ENCODE measurements at places on chromosomes 13 and 19. TPM values are rescaled to one million over a fixed set of nuclear protein-coding genes. Genes with fewer than 3 reads are reported as not detected.

Gene SPACA4
- total RNA-seq, result not detected

Gene C19orf12
- 15.9 TPM for total RNA-seq

Gene SERPINE3
- total RNA-seq, result not detected

GRCh38 chr19:8610936-8611300, 403 bp upstream of the ADAMTS10 start:
- ATAC-seq, result no peak

DNA sequence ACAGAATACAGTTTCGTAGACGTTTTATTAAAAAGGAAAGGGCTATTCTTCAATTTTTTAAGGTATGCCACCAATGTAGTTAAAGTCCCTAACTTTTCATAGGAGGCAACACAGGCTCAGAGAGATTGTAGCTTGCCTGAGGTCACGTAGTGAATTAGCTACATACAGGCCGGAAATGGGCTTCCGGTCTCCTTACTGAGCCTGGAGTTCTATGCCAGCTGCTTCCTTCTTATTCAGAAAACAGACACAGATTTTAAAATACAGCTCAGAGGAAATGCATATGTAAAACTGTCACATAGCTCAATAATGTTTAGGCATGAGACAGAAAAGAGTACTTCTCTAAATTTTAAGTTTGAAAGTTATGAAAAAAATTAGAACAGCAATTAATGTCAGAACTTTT, 85.4 kb upstream of the TUBA3C start:
- ATAC-seq, result no peak

DNA sequence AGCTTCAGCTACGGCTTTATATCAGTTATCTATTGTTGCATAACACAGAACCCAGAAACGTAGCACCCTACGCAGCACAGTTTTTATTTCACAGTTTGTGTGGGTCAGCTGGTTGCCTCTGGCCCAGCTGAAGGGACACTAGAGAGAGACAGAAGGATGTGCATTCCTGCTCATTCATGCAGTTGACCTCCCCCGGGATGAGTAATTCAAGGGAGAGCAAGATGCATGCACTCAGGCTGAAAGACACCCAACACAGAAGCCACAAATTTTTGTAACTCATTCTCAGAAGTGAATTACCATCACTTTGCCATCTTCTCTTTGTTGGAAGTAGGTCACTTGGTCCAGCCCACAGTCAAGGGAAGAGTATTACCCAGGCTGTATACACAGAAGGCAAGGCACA, 89.5 kb downstream of the EFNB2 start:
- ATAC-seq, result no peak

DNA sequence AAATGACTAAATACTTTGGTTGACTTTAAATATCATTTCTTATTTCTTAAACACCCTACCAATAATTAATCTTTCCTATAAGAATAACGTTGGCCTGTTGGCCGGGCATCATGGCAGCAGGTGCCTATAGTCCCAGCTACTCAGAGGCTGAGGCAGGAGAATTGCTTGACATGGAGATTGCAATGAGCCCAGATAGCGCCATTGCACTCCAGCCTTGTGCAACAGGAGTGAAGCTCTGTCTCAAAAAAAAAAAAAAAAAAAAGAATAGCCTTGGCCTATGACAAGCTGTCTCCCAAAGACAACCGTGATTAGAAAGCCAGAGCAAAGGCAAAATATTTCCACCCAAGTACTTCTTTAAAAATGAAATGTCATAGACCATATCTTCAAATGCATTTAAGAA, 24.5 kb upstream of the KCTD4 start:
- no peak for ATAC-seq

DNA sequence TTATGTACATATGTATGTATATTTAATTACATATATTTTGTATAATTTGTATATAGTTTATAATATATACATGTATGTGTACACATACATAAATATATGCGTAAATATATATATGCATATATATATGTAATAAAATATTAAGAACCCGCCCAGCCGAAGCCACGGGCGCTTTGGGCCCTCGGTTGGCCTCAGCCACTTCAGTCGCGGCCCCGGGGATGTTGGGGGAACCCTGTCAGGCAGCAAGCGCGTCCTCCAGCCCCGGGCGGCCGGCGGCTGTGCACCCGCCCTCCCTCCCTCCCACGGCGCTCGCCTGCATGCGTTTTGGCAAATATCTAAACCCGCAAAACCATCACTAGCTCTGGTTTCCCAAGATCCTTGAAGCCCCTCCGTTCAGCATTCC, 7.9 kb upstream of the ZNF606 start:
- ATAC-seq, result no peak

DNA sequence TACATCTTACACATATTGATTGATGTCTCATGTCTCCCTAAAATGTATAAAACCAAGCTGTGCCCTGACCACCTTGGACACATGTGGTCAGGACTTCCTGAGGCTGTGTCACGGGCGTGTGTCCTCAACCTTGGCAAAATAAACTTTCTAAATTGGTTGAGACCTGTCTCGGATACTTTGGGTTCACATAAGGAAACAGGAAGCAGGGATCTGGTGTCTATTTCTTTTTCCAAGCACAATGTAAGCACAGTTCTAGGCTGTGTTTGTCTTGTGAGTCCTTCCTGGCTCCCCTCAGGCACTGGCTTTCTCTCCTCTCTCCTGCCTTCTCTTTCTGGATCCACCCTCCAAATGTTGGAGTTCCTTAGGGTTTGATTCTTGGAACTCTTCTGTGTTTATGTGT, 27.6 kb upstream of the TPT1 start:
- no peak for ATAC-seq

GRCh38 chr13:110162866-110163658, 143.9 kb downstream of the COL4A1 start:
- ATAC-seq, result no peak

DNA sequence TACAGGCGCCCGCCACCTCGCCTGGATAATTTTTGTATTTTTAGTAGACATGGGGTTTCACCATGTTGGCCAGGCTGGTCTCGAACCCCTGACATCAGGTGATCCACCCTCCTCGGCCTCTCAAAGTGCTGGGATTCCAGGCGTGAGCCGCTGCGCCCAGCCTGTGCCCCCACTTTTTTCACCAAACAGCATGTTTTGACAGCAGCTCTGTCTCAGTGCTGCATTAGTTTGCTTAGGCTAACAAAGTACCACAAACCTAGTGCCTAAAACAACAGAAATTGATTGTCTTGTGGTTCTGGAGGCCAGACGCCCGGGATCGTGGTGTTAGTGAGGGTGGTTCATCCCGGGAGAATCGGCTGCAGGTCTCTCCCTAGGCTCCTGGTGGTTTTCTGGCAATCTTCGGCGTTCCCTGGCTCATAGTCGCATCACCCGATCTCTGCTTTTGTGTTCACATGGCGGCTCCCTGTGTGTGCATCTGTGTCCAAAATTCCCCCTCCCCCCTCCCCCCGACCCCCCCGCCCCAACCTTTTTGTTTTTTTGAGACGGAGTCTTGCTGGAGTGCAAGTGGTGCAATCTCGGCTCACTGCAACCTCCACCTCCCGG, 30.0 kb downstream of the MYH14 start:
- ATAC-seq, result no peak

DNA sequence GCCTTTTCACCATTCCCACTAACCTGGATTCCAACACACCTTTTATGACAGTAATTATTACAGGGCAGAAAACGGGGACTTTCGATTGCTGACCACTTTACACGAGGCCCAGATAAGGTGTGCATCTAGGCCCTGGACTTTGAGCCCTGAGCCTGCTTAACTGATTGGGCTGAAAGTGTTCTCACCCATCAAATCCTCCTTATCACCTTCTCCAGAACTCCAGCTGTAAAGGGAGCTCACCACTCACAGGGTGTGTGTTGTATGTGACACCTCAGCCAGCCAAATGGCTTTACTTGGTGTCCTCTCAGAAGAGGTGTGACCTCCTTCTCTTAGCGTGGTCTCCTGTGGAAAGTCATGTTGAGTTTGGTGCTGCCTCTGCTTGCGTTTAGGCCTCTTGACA, 36.5 kb downstream of the SIPA1L3 start:
- no peak for ATAC-seq

- ATAC-seq, result no peak
Measured at GRCh38 chr19:16445238-16446107, 26.3 kb downstream of the EPS15L1 start.

DNA sequence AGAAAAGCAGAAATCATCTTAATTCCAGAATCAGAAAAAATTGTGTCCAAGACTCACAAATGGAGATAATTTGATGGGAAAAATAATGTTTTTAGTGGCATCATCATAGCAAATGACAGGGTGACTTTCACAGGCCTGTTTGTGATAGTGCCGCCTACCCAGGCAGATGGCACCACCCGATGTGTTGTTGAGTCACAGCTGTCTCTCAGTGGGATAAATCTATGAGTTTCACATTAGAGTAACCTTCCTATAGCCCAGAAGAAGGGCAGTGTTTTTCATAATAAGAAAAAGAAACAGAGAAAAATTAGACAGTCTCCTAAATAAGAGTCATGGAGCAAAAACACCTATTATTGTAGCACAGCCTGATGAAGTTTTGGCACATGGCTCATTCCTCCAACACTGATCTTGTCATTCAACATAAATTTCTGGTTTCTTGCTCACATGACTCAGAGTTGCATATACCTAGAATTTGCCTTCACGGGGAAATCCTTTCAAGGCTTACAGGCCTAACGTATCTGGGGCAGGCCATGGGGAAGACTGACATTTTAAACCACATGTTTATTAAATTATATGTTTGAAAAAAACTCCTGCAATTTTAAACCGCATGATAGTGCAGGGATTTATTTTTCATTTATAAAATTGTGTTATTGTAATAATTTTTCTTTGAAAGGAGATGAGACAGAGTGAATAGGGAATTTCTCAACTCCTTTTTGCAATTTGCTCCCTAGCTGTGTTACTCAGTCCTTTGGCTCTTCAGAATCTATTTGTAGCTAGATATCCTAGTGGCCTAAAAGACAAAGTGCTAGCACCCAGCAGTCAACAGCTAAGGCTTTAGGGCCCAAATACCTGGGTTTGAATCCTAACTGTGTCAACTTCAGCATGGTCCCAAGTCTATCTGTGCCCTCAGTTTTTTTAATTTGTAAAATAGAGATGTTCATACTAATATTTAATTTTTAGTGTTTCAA, 393.7 kb downstream of the NDFIP2 start:
- ATAC-seq, result no peak

DNA sequence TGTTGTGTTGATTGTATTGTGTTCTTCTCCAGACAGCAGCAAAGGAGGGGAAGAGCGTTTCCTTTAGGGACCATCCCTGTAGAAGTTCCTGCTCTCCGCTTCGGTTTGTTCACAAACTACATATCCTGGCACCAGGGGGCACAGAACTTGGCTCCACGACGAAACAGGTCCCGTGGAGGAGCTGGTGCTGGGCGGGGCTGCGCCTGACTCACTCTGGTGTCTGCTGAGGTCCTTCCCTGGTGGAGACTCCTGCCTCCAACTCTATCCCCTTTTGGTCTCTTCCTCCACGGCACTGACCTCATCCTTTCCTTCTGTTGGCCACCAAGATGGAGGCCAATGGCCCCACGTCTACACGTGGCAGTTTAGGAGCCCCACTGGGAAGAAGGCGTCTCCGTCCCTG, 14.7 kb downstream of the TMPRSS9 start:
- ATAC-seq, result no peak

GRCh38 chr13:99486996-99487395, 14.3 kb upstream of the TM9SF2 start:
- no peak for ATAC-seq

GRCh38 chr19:38700902-38701454, 43.3 kb downstream of the CAPN12 start:
- ATAC-seq, result no peak

GRCh38 chr19:52322429-52322828, 13.6 kb upstream of the ZNF610 start:
- ATAC-seq, result no peak

- peak; percentile 36 for ATAC-seq
Measured at GRCh38 chr13:79393564-79394249, 12.3 kb downstream of the RBM26 start.

DNA sequence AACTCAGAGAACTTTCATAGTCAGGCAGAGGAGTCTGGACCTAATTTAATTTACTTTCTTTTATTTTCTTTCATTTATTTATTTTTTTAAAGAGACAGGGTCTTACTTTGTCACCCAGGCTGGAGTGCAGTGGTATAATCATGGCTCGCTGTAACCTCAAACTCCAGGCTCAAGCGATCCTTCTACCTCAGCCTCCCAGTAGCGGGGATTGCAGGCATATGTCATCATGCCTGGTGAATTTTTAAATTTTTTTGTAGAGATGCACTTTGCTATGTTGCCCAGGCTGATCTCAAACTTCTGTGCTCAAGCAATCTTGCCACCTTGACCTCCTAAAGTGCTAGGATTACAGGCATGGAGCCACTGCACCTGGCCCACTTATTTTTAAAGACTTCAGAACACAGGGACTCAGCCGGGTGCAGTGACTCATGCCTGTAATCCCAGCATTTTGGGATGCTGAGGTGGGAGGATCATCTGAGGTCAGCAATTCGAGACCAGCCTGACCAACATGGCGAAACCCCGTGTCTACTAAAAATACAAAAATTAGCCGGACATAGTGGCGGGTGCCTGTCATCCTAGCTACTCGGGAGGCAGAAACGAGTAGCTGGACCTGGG, 50.6 kb downstream of the KLF5 start:
- ATAC-seq, result no peak

DNA sequence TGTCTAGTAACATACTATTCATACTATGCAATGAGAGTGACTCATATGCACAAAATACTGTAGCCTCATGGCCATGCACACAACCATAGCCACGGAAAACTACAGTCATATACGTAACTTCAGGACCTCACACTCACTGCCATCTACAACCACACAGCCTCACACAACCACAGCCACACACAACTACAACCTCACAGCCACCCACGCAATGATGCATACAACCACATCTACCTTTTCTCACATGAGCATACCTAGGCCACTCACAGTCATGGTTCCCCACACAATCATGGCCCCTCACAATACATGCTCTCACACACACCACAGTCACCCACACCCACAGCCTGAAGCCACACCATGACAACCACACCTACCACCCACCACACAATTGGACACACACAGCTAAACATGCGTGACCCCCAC, 8.7 kb upstream of the TNFSF14 start:
- ATAC-seq, result no peak

Measured in motor neuron (in vitro differentiated cells).